Activated naive CD8-positive, alpha-beta T cell treated with anti-CD3 and anti-CD28 coated beads, Interleukin-2, amount 50 U/mL, for 24 hours (primary cell): ENCODE measurements at places on chromosomes 5 and 9.
A peak's percentile ranks its signal among the peaks of the same experiment; 100 is the strongest.

DNA sequence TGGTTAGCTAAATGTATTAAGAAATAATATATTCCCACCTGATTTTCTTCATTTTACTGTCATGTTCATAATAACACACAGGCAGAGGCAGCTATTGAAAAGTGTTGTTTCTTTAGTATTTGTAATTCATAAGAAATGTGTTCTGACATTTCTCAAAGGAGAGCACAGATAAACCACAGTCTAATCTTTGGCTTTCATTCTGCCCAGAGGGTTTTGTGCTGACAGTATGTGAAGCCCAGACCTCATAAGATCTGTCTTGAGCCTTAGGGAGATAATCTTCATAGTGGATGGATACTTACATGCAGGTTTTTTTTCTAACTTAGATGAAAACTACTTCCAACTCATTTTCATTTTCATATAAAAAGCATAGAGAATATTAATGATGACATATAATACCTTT, 206.1 kb downstream of the CHSY3 start:
- DNase-seq: no peak

DNA sequence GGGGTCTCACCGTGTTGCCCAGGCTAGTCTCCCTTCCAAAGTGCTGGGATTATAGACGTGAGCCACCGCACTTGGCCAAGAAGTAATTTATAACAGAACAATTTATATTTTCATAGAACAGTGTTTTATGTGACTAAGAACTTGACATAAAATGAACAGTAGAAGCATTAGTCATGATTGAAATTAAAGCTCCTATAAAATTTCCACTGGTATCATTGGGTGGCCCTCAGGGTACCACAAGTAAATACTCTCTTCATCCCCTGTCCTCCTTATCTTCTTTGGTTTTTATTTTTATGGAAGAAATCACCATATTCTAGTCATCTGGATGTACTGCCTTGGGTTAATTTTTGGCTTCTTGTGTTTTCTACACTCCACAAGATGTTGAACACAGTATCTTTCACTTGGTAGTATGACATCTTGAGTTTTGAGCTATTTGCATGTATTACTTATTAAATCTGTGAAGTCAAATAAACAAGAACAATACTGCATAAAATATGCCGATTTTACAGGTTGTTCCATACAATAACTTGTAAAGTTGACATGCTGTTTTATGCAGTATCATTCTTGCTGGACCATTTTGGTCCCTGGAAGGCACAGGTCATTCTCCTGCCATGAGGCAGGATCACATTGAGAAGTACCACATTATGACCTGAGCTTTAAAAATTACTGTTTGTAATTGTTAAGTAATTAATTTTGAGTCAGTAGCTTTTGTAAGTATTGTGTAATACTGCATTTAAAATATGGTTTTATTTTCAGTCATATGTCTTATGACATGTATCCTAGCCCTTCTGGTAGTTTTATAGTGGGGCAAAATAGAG, 24.4 kb downstream of the LMNB1 start:
- DNase-seq: no peak

DNA sequence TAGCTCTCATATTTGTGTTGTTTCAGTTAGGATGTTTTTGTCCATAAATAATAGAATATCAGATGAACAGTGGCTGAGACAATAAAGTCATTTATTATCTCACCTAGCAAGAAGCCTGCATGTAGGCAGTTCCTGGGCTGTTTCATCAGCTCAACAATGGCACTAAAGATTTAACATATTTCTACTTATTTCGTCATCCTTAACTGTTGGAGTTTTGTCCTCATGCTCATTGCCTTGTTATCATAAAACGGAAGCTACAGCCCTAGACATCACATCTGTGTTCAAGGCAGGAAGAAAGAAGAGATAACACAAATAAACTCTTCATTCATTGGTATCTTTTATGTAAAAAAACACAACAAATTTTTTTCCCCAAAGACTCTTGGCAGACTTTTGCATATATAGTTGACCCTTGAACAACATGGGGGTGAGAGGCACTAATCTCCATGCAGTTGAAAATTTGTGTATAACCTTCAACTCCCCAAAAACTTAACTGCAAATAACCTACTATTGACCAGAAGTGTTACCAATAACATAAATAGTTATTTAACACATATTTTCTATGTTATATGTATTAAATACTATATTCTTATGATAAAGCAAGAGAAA, 277.2 kb upstream of the ADRA1B start:
- DNase-seq: no peak

- DNase-seq: peak; percentile 20
Observed at GRCh38 chr5:72956324-72957140, 691 bp downstream of the FCHO2 start.

GRCh38 chr9:112894699-112895098, 4.0 kb upstream of the SLC46A2 start:
- no peak for DNase-seq

DNA sequence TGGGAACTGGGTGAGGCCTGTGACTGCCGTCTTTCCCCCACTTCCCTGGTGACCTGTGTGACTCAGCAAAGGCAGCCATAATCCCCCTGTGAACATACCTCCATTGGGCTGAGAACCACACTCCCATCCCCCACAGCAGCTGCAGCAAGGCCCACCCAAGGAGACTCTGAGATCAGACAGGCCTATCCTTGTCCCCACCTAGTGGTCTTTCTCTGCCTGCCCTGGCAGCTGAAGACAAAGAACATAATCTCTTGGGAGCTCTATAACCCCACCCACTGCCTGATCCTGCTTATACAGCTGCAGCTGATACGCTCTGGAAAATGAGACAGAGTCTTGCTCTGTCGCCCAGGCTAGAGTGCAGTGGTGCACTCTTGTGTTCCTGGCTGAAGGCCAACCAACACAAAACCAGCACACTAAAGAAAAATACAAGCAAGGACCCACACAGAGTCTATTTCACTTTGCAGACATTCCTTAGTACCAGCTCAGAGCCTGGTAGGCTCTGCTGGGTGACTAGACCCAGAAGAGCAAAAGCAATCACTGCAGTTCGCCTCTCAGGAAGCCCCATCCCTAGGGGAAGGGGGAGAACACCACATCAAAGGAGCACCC, 106.7 kb downstream of the MCTP1 start:
- no peak for DNase-seq

DNA sequence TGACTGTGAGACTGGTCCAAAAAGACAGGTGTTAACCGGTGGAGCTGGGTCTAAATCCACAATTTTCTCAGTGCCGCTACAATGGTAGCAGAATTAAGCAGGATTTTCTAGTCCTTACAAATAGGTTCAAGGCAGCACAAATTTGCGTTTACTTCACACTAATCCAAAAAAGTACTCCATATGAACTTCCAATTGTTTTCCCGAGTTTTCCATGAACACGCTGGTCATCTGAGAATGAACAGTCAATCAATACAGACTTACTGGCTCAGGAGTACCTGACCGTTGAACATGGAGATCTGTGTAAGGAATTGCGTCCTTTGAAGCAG, 709 bp downstream of the SLC35D2 start:
- no peak for DNase-seq

- DNase-seq: no peak
Observed at GRCh38 chr9:71162126-71162525, 40.7 kb upstream of the TRPM3 start.

DNA sequence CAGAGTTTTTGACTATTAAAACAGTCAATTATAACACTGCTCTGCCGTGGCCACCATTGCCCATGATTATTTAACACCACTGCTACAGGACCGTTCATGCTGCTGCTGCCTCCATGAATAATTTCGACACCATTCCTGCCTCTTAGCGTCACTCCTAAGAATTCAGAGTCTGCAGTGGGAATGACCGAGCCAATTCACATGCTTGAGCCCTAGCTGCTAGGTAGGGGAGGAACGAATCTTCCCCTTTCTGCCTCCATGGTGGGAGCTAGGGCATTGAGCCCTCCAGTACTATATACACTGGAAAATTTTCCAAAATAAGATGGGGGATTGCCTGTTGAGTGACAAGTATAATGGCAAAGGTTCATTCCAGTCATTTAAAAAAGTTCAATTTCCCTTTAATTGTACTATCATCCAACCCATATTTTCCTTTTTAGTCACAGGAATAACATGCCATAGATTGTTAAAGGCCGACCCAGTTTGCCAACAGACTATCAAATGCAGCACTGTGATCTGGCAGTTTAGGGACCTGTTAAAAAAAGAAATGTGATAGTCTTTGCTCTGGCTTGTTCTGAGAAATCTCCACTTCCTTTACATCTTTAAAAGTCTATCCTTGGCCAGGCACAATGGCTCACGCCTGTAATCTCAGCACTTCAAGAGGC, 13.5 kb upstream of the B4GALT1 start:
- no peak for DNase-seq

DNA sequence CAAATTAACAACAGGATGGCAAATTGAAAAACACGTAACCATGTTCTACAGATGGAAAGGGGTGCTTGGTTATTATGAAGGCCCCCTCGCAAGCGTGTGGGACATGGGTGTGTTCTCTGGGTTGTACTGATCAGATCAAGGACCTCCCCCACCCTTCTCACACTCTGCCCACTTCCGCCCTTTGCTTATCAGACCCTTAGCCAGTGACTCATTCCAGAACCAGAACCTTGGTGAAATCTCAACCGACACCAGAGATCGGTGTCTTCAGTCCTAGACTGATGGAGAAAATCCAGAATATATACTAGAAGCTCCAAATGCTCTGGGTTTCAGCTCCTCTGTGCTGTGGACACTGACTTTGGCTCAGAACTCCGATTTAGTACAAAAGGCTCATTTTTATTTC, 64.9 kb downstream of the PTTG1 start:
- no peak for DNase-seq

GRCh38 chr9:110183208-110184145, 24.5 kb downstream of the C9orf152 start:
- DNase-seq: peak; percentile 54

DNA sequence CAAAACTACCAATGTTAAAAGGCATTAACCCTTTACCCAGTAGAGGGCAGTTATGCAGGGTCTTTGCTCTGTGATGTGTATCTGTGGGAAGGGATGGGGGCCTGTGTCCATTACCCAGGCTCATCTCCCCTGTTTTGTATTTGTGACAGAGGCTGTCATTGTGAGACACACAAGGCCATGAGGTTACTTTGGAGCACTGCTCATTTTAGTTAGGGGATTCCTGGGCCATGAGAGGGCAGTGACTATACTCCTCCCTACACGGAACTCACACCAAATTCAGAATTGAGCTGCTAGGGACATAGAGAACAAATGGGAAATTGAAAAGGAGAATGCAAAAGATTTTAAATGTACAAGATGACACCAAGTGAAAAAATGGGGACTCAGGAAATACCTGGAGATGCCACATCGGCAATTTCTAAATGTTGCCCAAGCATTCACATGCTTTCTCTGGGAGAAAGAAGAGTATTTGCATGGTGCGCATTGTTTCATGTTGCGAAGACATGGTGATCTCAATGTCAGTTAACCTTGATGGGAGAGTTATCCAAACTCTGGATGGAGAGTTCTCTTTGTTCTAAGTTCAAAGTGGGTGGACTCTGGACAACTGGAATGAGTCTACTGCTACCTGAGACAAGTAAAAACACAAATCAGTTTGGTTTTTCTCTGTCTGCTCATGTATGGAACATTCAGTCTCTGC, 32.5 kb downstream of the C9orf152 start:
- DNase-seq: no peak

- DNase-seq: no peak
Observed at GRCh38 chr9:5025416-5025815, 40.3 kb downstream of the JAK2 start.

DNA sequence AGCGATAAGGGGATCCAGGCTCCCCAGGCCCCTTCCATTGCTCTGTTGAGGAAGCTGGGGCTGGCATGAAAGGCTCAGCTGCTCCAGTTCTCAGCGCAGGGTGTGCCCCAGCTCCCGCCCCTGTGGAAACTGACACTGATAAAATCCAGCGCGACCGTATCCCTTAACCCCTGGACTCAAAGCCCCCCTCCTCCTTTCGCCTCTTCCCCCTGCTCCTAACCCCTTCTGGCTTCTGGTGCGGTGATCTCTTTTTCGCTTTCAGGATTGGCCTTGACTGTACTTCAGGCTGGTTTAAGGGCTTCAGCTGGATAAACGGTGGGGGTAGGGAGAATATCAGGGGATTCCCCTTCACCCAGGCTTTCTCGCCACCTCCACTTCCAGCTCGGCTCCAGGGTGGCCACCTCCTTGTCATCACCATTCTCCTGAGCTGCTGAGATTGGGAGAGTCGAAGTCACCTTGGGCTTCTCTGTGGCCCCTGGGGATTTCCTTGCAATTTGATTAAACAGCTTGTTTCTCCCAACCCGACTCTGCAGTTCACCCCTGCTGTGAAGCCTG, 843 bp downstream of the BSPRY start:
- DNase-seq: peak; percentile 39

DNA sequence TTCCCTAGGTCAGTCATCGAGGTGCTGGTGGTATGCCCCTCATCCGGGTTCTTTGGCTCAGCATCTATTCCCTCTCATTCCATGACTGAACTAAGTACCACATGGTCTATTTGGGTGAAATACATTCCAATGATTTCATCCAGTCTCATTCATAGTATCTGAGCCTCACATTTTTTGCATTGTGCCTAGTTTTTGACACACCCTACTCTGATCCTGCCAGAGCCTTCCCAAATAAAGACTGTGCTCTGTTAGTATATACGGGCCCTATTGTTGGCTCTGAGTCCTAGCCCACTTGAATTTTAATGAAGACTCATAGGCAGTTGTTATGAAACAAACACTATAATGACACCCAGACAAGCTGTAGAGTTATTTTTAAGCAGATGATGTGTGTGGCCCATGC, 740.7 kb downstream of the CETN3 start:
- DNase-seq: no peak

DNA sequence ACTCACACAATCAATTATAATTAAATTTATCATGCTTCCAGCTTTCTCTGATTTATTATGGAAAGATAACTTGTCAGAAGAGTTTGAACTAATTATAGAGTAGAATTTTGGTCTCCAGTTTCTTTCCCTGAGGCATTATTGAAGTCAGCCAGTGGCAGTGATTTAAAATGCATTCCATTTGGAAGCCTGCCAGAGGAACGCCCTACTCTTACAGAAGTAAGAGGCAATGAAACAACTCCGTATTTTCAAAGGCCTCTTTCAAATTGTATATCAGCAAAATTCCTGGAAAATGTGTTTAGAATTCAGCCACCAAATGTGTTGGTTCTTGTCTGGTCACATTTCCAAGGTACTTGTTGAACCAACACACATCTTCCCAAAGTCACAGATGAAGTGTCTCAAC, 640.9 kb downstream of the SEMA5A start:
- DNase-seq: no peak

DNA sequence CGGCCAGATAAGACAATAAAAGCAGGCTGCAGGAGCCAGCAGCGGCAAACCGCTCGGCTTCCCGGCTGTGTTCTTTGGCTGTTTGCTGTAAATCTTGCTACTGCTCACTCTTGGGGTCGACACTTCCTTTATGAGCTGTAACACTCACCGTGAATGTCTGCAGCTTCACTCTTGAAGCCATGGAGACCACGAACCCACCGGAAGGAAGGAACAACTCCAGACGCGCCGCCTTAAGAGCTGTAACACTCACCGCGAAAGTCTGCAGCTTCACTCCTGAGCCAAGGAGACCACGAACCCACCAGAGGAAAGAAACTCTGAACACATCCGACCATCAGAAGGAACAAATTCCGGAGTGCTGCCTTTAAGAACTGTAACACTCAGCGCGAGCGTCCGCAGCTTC, 451.7 kb downstream of the AGTPBP1 start:
- DNase-seq: peak; percentile 18

GRCh38 chr5:56761151-56761885, 54.0 kb upstream of the MAP3K1 start:
- DNase-seq: no peak

GRCh38 chr5:139415221-139415861, 11.5 kb upstream of the SPATA24 start:
- peak; percentile 40 for DNase-seq
